ENCODE measurements at places on chromosomes 5 and 9. TPM values are rescaled to one million over a fixed set of nuclear protein-coding genes. Genes with fewer than 3 reads are reported as not detected.

Gene FOXD4L4
- total RNA-seq: 0.13 TPM

Gene BAAT
- not detected for total RNA-seq

GRCh38 chr5:80156156-80156555 is 99.7 kb downstream of the SERINC5 start:
- DNase-seq: no peak

- peak; percentile 53 for DNase-seq
Measured at GRCh38 chr5:55994495-55994997, at the start of gene IL6ST. TSS of gene IL6ST (minus strand) at chr5:55994963. CDS start at chr5:55976278, 18,685 bp downstream.

DNA sequence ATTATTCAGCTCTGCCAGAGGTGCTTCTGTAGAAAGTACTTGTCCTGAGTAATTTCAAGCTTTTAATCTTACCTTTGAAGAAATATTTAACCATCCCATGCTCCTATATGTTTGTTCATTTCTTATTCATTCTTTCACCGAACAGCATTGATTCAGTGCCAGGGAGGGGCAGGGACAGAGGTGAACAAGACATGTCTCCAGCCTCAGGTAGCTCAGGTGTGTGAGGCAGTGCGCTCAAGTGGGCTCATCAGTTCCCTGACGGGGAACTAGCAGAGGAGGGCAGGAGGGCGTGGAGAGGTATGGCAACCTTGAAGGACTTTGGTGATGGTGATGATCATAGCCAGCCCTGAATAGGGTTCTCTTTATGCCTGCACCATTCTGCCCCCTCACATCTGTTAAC is 25.9 kb downstream of the ERGIC1 start:
- no peak for DNase-seq

GRCh38 chr5:140259500-140259899 is 43.4 kb downstream of the PFDN1 start:
- DNase-seq: peak; percentile 46

Gene ANXA2R
- 25.1 TPM for total RNA-seq

Gene ZFP2
- total RNA-seq: 0.15 TPM

DNA sequence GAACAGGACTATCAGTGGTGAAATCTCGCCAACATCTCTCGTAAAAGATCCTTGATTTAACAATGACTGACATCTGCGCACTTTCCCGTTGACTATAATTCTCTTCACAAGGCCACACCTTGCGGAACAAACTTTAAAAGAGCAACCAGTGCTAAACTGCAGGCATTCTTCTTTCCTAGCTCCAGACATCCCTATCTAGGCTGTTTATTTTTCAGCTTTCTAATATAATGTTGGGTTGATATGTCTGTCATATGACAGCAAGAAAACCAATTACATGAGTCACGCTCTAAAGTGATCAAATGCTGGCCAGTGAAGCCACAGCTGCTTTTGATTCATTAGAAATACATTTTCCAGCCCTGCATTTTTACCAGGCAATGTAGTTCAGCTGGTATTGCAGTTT is 162.5 kb downstream of the ELAVL2 start:
- DNase-seq: no peak

Gene ROPN1L
- total RNA-seq: 5.5 TPM

- DNase-seq: no peak
Measured at GRCh38 chr9:70813141-70813540, 308.3 kb downstream of the TRPM3 start.

DNA sequence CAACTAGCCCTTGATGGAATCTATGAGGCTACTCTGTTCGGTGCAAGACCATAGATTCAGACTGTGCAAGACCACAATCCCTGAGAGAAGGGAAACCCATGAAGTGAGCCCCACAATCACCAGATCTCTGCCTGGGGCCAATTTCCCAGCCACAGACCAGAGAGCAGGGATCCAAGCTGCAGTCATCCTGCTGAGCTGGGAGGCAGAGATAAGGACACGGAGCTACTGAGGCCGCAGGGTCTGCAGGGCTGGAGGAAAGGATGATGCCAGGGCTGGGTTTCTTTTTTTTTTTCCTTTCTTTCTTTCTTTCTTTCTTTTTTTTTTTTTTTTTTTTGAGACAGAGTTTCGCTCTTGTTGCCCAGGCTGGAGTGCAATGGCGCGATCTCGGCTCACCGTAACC is 47.7 kb upstream of the FUBP3 start:
- DNase-seq: no peak

Gene IFNE
- total RNA-seq: not detected

- DNase-seq: no peak
Measured at GRCh38 chr5:74120585-74120984, 494.6 kb downstream of the ARHGEF28 start.

- DNase-seq: no peak
Measured at GRCh38 chr5:142970440-142971030, 200.4 kb downstream of the ARHGAP26 start.

Gene IL3
- 1.6 TPM for total RNA-seq

Gene UBE2QL1
- total RNA-seq: 0.10 TPM

- DNase-seq: peak; percentile 52
Measured at GRCh38 chr5:57181154-57181553, 7.3 kb downstream of the GPBP1 start.

Gene ISOC1
- 16.4 TPM for total RNA-seq

GRCh38 chr5:60340965-60341471 is 358.9 kb downstream of the DEPDC1B start:
- no peak for DNase-seq

GRCh38 chr5:2591777-2592453 is 159.6 kb downstream of the IRX2 start:
- DNase-seq: no peak

- DNase-seq: no peak
Measured at GRCh38 chr5:1568201-1568979, 44.6 kb upstream of the LPCAT1 start.

- DNase-seq: no peak
Measured at GRCh38 chr9:13716090-13716489, 436.6 kb upstream of the MPDZ start.

Gene PCDHGA10
- 0.05 TPM for total RNA-seq

DNA sequence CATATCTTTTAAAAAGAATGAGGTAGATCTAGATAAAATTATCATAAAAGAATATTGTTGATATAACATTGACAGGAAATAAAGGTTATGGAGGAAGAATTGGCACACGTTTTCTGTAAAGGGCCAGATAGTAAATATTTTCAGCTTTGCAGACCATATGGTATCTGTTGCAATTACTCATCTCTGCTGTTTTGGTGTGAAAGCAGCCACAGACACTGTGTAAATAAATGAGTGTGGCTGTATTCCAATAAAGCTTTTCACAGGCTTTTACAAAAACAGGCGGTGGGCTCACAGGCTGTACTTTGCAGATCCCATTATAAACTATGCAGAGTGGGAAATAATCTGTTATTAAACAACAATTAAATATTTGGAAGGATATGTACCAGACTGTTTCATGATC is 87.4 kb downstream of the SGCD start:
- no peak for DNase-seq

GRCh38 chr9:93143830-93144530 is 9.9 kb upstream of the NINJ1 start:
- DNase-seq: peak; percentile 72

Gene SLC1A3
- not detected for total RNA-seq

DNA sequence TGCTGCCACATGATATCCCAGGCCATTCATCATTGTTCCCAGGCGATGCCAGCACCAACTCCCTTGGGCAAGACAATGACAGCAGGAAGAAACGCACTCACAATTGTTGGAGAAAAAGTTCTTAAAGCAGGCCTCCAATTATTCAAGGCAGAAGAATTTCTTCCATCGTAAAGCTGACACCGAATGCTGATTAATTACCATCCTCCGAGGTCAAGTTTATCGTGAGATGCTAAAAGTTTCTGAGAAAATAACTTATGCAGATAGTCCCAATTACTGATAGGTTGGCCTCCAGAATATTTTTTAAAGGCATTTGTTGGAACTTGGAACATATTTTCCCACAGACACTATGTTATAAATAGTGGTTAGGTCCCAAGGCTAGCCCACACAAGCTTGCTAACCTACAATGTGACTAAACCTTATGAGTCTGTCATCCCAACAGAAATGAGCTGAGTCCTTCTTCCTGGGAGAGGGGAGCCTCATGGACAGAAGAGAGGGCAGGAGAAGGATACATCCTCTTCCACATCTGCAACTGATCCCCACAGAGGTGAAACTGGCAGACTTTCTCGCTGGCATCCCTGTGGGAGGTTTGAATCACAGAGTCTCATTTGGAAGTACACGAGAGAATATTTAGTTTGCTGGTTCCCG is 202.4 kb upstream of the TBC1D2 start:
- no peak for DNase-seq

DNA sequence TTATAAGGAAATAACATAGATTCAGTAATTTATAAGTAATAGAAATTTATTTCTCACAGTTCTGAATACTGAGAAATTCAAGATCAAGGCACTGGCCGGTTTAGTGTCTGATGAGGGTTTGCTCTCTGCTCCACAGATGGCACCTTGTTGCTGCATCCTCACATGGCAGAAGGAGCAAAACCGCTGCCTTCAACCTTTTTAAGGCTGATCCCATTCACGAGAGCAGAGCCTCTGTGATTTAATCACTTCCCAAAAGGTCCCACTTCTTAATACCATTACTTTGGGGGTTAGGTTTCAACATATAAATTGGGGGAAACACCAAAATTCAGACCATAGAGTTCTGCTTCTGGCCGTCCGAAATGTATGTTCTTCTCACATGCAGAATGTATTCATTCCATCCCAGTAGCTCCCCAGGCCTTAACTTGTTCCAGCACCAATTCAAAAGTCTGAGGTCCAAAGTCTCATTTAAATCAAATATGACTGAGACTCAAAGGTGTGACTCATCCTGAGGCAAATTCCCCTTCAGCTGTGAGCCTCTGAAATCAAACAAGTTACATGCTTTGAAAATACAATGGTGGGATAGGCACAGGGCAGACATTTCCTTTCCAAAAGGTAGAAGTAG is 30.6 kb downstream of the BAAT start:
- DNase-seq: no peak
